ENCODE measurements at places on chromosomes 6 and 20.
A peak's percentile ranks its signal among the peaks of the same experiment; 100 is the strongest.

DNA sequence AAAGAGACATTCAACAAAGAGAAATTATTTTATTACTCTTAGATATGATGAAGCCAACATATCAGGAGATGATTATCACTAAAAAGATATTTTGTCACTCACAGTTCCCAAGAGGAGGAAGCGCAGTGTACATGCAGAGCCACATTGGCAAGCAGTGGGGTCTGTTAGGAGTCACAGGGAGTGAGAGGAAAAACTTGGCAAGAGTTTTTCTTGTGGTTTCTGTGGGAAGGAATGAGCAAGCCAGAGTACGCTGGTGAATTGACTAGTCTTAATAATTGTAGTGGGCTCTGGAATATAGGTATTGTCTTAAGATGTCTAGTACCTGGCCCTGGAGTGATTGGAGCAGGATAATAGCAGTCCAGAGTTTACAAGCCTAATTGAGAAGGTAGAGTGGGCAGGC lies 1095.2 kb downstream of the GRIK2 start:
- peak; percentile 55 for DNase-seq

DNA sequence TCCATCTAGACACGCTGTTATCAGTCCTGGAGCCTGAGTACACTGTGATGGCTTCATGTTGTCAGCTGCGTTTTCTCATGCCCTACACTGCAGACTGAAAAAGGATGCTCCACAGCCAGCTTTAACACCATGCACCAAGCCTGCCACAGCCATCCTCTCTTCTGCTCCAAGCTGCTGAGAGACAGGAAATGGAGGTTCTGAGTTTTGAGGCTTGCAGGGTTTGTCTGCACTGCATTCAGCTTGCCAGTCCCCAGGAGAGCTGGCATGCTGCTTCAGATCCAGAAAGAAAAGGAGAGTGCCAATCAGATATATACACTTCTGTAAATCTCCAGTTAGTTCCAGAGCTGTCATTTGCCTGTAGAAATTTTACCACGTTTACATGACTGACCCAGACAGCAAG lies 550.7 kb upstream of the FLRT3 start:
- DNase-seq, result no peak

GRCh38 chr20:9032758-9033157 lies 36.1 kb upstream of the PLCB4 start:
- DNase-seq, result no peak

GRCh38 chr6:77095936-77096627 lies 367.2 kb downstream of the HTR1B start:
- DNase-seq, result peak; percentile 56

DNA sequence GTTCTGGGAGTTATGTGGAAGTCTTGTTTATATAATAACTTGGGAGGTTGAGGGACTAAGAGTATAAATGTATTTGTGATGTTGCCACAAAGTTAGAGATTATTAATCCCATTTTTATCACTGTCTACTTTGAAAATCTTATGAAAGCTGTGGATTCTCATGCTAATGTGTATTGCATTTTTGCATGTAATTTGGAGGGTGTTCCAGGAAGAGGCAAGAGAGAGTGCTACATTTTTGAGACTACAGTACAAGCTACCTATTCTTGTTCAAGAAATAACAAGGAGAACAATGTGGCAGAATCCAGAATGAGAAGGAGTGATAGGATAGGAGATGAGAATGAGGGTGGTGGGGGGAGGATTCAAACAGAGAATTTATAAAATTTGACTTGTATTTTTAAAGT lies 34.9 kb downstream of the VTA1 start:
- DNase-seq, result no peak

DNA sequence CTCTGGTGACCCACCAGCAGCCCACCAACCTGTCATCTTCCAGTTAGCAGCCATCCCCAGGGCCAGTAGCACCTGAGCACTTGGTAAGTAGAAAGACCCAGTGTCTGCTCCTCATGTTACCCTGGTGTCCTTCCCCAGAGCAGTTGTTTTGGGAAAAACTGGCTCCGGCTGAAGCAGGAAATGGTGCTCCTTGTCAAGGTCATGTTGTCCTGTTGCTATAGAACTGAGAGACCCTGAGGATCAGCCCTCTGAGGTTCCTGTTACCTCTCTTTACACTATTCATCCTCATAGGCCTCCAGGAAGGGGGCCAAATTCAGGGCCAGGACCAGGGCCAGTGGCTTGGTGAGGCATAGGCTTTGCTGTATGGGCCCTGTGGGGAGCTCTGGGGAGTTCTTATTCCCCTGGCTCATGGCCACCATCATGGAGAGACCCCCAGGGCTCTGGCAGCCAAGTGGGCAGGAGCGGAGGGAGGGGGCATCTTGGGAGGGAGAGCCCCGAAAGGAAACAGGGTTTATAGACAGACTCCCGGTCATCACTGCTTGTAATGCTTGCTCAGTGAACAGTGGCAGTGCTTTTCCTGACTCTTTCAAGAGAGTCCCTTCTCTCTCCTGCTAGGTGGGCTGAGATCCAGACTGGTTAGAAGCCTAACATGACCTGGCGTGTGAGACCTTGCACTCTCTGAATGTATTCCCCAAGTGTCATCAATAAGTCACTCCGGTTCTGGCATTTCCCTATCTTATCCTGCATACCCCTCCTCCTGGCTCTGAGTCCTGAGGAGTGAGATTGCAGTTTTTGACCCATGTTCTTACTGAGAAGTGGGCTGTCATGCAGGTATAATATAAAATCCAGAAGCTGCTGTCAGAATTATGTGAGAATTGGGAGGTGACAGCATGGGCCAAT lies 50.7 kb downstream of the PPARD start:
- no peak for DNase-seq
